ENCODE measurements at places on chromosomes 16 and 17.

DNA sequence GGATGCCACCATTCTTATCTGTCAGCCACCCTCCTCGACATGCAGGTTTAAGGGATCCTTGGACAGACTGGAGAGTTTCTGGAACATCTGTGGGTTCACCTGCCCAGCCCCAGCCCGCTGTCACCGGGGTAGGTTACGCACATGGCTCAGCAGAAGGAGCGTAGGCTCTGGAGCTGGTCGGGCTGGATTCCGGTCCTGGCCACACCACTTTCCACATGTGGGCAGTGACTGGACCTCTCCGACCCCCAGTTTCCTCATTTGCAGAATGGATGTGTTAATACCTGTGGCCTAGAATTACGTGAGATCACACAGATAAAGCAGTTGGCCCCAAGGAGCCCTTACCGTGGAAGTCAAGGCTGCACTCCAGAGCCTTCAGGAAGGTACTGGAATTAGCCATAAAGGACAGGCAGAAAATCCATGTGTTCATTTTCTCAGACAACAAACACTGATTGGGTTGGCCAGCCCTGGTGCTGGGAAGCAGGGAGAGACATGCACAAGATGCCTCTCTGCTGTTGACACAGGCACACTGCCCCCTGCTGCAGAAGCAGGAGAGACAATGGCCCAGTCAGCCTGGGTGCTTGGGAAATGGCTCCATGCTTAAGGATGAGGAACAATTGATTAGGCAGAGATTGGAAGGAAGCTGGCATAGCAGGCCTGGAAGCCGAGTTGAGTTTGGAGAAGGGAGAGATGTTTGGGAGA, 58.8 kb downstream of the SF3B3 start:
- DNase-seq, result no peak

DNA sequence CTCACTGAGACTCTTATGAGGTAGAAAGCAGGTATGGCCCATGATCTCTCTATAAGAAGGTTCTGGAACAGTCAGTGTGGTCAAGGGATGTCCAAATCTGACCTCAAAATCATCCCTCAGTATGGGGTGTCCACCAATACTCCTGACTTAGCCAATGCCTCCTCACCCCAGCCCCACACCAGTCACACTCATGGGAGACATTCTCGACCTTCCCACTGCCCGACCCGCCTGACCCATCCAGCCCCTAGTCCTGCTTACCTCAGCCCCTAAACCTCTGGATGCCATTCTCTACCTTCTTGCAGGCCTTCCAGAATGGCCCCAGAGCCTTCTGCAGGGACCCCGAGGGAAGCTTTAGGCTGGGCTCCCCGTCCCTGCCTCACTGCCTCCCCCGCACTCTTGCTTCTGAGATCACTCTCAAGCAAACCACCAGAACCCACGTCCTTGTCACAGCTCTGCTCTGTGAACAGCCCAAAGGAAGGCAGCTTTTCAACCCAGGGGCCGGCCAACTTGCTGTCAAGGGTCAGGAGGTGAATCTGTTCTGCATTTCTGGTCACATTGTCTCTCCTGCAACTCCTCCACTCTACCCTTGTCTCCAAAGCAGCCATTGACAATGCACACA, 44.9 kb upstream of the RBFOX3 start:
- DNase-seq, result no peak

DNA sequence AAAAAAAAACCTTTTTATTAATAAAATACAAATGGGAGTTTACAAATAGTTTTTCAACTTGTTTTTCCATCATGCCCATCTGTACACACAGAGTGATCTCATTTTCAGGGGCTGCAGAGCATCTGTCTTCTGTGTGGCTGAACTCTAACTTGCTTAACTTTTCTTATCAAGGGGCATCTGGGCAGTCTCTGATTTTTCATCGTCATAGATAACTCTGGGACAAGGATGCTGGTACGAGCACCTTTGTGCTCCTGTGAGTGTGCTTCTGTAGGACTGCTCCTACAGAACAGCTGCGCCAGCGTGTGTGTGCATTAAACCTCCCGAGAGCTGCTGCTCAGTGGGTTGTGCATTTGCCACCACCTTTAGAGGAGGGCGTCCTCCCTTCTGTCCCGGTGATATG, 34.6 kb upstream of the TAC4 start:
- DNase-seq, result no peak

DNA sequence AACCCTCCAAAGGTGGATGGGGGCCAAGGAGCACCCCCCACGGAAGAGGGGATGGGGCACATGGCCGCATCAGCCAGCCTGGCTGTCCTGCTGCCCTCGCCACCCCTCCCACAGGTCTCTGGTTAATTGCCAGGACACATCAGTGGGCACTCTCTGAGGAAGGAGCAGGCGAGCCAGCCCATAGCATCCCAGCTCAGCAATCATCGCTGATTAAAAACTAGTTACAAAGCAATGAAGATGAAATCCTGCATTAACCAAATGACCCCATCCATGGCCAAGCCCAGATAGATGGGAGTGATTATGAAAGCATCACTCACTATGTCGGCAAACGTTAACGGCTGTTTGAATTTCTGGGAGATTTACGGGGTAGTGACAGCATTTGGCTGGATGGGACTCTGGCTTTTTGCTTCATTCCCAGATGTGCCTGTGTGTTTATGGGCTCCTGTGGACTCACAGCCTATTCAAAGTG, 45.3 kb downstream of the CCDC182 start:
- no peak for DNase-seq

GRCh38 chr17:28916302-28916934, 13.5 kb upstream of the DHRS13 start:
- no peak for DNase-seq
